ENCODE measurements at places on chromosomes 7 and 10.

- DNase-seq: no peak
Measured at GRCh38 chr7:86660950-86661462, 17.3 kb downstream of the GRM3 start.

- DNase-seq: peak; percentile 10
Measured at GRCh38 chr7:107234436-107234835, 65.6 kb downstream of the HBP1 start.

DNA sequence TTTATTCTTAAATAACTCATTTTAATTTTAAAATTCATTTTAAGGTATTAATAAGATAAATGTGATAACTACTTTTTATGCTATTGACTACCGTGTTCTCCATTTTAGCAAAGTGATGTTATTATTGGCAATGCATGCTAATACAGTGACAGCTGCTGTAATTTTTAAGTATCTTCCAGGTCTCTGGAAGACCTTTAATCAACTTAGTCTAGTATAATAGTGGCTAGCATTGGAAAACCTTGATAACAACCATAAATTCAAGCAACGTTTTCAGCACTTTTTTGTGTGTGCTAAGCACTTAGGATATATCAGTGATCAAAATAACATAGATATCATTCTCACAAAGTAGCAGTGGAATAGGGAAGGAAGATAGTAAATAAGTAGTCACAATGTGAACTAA, 230.9 kb upstream of the MAGI2 start:
- no peak for DNase-seq

GRCh38 chr10:29501692-29502091, 133.1 kb downstream of the SVIL start:
- DNase-seq: no peak

GRCh38 chr10:75353183-75353582, 48.4 kb downstream of the ZNF503 start:
- no peak for DNase-seq

GRCh38 chr10:60367431-60367830, 22.2 kb downstream of the ANK3 start:
- DNase-seq: no peak

DNA sequence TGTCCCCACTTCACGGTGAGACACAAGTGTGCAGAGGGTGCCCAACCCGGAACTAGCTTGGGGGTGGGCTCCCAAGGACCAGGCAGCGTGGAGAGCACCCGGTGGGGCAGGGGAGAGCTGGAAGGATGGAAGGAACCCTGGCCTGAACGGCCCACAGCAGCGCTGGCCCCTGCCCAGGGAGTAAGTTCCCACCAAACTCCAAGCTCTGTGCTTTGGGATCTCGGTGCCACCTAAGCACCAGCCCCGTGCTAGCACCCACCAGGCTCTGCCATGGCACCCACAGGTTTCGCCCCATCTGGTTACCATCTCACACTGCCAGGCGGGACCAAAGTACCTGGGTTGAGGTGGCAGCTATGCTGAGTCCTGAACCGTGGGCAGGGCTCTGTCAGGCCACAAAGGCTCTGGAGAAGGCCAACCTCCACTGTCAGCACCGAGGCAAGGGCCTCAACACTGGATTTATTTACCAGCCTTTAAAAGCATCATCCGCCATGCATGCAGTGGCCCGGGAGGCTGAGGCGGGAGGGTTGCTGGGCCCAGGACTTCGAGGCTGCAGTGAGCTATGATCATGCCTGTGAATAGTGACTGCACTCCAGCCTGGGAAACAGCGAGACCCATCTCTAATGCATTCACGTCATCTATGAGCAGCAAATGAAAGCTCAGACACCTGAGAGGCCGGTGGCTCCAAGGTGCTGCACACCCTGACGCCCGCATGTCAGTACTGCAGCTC, 16.0 kb downstream of the GPER1 start:
- DNase-seq: no peak

DNA sequence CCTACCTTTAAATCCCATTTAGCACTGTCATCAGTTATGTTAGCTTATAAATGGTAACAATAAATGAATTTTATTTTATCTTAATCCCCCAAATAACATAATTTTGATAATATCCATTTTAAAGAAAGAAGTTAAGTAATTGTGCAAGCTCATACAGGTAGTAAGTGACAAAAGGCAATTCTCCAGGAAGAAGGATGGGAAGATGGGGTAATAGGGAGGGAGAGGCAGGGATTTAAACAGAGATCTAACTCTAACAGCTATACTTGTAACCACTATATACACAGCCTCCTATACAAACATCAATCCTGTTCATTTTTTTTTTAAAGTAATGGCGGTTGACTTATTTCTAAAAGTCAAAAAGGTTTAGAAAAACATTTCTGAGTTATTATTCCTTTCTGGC, 119.4 kb downstream of the SGMS1 start:
- no peak for DNase-seq

All from endothelial cell of umbilical vein (primary cell).